SJCRH30 (cell line): ENCODE measurements at places on chromosomes 3 and 15.

GRCh38 chr15:68640791-68641331, 62.1 kb downstream of the CORO2B start:
- no peak for DNase-seq

GRCh38 chr3:71262364-71263265, 320.9 kb downstream of the FOXP1 start:
- no peak for DNase-seq

DNA sequence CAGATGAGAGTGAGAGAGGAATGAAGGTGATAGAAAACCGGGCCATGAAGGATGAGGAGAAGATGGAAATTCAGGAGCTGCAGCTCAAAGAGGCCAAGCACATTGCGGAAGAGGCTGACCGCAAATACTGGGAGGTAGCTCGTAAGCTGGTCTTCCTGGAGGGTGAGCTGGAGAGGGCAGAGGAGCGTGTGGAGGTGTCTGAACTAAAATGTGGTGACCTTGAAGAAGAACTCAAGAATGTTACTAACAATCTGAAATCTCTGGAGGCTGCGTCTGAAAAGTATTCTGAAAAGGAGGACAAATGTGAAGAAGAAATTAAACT, 88.9 kb downstream of the EOMES start:
- peak; percentile 29 for DNase-seq

DNA sequence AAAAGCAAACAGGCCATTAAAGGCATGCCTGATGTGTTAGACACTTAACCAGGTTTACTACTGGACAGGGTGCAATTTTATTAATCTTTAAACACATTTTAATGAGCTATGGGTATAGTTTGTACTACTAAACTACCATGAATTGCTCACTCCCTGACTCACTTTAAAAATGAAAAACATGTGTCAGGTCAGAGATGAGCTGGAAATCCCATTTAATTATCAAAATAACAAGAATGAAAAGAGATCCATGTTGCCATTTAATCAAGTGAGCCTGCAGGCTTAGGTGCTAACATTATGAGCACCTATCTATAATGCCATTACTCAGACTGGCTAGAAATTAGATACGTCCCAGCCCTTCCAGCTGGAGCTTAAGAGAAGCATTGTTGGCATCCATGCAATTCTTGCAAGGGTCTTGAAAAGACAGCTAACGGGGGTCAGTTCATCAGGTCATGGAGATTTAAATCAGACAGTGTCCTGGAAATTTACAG, 224.4 kb downstream of the THRB start:
- DNase-seq, result no peak

- DNase-seq, result peak; percentile 47
Observed at GRCh38 chr15:55694652-55695150, 48.3 kb downstream of the PRTG start.

- DNase-seq, result no peak
Observed at GRCh38 chr3:193711964-193712598, 119.1 kb downstream of the OPA1 start.

DNA sequence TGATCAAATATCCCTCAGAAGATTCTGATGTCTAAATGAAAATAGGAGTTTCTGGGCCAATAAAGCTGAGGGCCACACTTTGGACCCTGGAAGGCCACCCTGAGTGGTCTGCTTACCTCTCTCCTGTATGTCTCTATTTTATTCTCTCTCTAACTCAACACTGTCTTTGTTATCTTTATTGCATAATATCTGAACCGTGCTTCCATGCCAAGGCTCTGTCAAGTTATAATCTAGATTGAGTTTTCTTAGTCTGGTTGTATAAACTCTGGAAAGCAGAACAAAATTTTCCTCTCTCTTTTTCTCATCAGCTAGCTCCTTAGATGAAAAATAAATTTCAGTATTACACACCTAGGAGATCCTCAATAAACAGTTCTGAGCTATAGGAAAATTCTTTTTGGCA, 36.2 kb upstream of the ACTL6A start:
- no peak for DNase-seq

GRCh38 chr15:53840681-53841080, 81.2 kb upstream of the WDR72 start:
- DNase-seq, result no peak

GRCh38 chr3:190424478-190425439, 24.9 kb downstream of the TMEM207 start:
- DNase-seq, result peak; percentile 32

DNA sequence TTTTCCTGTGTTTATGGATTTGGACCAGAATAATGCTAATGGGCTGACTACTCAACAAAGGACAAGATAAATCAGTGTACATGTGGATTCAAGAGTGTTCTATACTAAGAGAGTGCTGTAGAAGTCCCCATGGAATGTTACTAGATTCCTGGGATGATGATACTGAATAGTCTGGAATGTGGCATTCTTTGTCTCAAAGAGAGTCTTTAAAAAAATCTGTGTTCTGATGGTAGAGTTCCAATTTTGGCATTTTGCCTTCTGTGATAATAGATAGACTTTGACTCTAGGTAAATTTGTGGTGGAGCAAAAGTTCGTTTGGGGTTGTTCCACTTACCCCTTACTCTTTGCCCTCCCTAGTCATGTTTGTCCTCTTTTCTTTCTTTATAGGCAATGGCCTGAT, 43.7 kb downstream of the NMD3 start:
- DNase-seq, result no peak

DNA sequence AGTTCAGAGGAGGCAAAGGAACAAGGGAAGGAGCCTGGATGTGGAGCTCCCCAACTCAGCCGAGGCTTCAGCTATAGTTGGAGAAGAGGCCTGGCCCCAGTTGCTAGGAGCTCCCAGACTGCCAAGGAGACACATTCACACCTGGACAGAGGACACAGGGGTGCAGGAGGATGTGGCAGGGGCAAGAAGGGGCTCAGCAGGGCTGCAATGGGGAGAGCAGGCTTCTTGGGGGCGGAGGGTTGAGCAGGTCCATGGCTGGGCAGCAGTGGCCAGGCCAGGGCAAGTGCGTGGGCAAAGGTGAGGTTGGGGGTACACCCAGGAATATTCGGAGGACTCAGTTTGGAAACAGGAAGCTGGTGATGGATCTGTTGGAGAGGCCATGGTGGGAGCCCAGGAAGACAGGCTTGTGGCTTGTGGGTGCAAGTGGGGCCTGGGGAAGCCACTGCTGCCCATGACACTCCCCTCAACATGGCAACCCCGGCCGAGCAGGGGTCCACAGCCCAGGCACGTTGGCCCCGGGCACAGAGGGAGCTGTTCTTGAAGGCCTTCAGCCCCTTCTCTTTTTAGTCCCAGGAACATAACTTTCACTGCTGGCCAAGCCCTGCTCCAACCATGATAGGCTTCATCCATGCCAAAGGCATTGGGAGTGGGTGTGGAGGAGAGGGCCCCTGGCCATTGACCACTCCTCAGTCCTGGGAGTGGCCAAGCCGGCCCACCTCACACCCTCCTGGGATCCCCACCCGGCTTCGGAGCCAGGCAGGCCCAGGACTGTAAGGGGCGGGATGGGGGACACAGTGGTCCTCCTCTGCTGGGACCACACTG, 33.3 kb downstream of the TSPAN3 start:
- DNase-seq, result no peak

DNA sequence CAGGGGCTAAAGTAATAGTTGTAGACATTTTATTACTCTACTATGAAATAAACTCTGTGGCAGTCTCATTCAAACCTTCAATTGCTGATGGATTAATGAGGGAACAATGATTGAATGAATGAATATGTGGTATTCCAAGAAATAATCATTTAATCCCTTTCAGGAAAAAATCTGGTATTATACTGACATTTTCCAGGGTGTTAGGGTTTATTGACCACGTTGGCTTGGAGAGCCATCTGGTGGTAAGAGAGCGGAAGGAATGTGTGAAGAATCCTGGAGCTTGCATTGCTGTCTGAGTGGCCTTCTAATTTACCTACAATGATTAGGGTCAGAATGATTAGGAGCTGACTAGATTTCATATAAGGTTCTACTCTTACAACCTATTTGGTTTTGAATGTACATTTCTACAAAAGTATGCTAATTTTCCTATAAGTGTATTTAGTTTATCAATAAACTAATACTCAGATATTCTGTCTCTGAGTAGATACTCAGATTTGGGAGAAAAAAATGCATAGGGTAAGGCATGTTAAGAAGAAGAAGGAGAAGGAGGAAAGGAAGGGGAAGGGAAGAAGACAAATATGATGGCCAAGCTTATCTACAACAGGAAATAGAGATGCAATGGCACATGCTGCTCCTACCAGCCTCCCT, 249.9 kb downstream of the ROBO1 start:
- DNase-seq, result peak; percentile 25

DNA sequence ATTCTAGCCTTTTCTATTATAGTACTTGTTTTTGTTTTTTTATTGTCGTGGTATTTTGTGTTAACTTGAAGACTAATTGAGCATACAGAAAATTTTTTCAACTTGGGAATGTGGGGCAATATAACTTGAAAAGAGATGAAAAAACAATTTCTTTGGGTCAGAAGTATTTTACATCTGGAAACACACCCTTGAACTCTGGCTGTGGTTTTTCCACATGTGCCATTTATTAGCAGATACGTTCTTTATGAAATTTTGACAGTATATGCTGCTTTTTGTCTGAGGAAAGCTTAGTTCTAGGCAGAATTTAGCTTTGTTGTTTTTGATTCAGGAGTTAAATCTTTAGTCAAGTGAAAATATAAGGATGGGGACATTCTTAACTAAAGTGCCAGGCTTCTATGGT, 44.7 kb downstream of the TCF12 start:
- DNase-seq, result no peak

DNA sequence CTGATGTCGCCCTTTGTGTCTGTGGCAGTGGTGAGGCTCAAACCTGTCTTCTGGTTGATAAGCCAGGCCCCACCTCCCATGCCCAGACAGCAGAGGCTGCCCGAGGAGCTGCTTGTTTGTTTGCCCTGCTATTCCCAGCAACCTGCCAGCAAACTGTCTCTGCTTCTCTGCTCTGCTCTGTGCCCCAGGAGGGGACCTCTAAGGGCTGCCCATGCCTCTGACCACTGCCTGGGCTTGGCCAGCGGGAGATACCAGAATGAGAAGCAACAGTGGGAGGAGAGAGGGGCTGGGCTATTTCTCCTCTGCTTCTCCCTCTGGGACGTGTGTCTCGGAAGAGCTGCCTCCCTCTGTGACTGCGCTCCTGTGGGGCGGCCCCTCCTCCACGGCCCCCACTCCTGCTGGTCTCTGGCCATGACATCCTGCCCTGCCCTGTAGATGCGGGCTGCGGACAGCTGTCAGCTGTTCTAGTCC, 213.1 kb downstream of the RPLP1 start:
- DNase-seq, result peak; percentile 84

GRCh38 chr15:85010386-85011159, 28.9 kb downstream of the PDE8A start:
- DNase-seq, result peak; percentile 37

DNA sequence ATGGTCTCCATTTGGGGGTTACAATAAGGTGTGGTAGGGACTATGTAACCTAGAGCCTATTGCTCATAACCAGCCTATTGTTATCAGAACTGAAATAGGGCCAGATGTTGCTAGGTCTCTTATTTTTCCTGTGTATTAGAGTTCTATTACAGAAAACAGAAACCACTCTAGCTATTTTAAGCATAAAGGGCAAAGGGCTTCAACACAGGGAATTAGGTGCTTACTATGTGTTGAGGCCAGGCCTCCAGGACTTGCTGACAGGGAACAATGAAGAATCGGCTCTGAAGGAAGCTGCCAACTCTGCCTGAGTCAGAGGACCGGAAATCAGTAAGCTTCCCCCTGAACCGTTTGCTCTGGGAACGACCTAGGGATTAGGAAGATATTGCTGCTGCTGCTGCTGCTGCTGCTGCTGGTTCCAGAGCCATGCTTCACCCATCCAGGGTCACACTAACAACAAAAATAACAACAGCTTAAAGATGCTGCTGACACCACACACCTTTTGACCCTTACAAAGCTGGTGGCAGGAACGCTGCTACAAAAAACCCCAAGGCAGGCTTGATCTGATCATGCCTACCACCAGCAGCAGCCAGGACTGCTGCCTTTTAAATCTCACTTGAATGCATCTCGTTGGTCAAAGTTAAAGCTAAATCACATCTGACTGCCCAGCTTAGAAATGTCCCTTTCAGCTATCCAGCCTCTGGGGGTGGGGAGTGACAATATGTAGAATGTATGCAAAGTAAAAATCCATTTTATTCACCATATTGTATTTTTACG, 276.9 kb upstream of the IL12A start:
- DNase-seq, result peak; percentile 77

GRCh38 chr3:107414325-107414964, 37.2 kb downstream of the CCDC54 start:
- DNase-seq, result no peak

- no peak for DNase-seq
Observed at GRCh38 chr3:113266738-113267137, 55.4 kb downstream of the BOC start.

DNA sequence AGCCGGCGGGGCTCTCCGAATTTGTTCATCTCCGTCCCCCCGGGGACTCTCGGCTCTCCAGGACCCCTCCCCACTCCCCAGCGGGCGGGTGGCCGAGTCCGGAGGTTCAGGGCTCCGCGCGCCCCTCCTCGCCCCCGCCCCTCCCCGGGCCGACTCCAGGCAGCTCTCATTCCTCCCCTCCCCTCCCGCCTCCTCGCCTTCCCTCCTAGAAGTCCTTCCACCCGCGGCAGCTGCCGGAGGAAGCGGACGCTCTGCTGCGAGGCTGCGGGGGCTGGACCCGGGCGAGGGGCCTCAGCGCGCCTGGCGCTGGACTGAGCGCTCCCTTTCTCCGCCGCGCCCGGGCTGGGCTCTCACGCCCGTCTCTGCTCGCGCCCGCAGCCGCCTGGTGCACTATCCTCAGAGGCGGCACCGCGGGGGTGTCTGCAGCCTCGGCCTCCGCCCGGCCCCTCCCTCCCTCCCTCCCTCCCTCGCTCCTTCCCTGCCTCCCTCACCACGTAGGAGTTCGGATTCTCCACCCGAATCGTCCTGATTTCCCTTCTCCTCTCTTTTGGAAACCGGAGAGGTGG, at the start of gene ROBO2:
Gene ROBO2 (plus strand): TSS at position 494 of the 566 bp plus-strand sequence. CDS start 687 bp downstream, outside the sequence.
- peak; percentile 73 for DNase-seq

DNA sequence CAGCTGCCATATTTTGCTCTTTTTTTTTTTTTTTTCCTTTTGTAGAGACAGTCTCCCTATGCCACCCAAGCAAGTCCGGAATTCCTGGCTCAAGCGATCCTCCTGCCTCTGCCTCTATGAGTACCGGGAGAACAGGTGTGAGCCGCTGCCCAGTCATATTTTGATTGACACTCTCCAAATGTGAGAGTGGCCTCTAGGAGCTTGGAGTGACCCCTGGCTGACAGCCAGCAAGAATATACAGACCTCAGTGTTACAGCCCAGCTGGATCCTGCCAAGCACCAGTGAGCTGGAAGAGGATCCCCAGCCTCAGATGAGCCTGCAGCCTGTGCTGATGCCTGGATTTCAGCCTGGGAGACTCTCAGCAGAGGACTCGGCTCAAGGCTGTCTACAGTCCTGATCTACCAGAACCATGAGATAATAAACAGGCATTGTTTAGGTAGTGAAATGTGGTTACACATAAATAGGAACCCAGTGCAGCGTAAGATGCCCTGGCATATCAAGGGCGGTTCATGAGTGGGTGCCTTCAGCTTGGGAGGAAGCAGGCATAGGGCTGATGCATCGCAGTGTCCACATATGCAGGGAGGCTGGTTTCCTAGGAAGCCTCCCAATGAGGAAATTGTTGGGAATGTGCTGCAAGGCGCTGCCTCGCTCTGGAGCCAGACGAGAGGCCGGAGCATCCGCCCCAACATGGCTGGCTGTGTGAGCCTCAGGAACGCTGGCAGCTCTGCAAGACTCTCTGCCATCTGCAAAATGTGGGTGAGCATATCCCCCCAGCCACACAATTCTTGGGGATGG, 38.9 kb upstream of the ATP10A start:
- peak; percentile 86 for DNase-seq
